Left kidney (tissue), 8 donors: ENCODE measurements at places on chromosomes 4 and X. TPM values are rescaled to one million over a fixed set of nuclear protein-coding genes. Genes with fewer than 3 reads are reported as not detected.
A peak's percentile ranks its signal among the peaks of the same experiment; 100 is the strongest.

DNA sequence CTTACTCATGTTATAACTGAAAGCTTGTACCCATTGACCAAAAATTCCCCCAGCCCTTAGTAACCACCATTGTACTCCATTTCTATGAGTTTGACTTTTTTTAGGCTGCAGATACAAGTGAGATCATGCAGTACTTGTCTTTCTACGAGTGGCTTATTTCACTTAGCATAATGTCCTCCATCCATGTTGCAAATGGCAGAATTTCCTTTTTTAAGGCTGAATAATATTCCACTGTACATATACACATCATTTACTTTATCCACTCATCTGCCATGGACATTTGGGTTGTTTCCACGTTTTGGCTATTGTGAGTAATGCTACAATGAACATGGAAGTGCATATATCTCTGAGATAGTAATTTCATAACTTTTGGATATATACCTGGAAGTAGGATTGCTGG lies 10.4 kb downstream of the RBM3 start:
- no peak for DNase-seq

GRCh38 chrX:13009273-13009672 lies 34.4 kb downstream of the TMSB4X start:
- DNase-seq: no peak

DNA sequence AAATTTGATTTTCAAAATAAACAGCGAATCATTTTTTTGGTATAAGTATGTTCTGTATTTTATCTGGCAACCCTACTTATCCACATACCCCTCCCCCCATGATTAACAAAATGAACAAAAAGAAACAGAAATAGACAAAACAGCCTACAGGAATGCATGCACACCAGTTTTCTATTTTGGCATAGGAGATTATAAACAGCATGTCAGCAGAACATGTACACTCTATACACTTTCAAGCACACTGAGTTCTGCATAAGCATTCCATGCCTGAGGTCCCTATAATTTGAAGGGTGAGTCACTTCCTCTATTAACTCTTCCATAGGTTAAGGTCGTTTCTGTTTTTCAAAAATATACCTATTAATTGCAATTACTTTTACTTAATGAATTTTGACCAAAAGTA lies 28.0 kb upstream of the ZNF280C start:
- no peak for DNase-seq

GRCh38 chr4:172202480-172203076 lies 389.4 kb downstream of the GALNTL6 start:
- peak; percentile 3 for DNase-seq

DNA sequence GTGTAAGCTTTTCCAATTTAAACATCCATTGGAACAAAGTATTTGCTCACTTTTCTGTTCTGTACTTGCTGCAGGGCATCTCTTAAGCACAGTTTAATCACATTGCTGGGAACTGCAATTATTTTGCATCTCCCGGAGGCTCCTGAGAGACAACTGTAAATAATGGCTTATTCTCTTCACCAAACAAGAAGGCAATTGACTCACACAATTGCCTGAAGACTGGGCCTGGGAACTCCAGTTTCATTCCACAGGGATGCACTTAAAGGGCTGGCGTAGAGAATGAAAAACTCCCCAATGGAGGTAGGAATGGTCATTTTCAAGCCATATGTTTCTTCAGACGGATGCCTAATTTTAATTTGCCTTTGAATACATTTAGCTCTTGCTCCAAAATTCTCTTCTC lies 29.5 kb downstream of the TFDP3 start:
- DNase-seq: no peak

- DNase-seq: no peak
Observed at GRCh38 chr4:128483816-128484215, 196.2 kb upstream of the PGRMC2 start.

- DNase-seq: no peak
Observed at GRCh38 chrX:139113708-139114107, 402.2 kb upstream of the FGF13 start.

- DNase-seq: no peak
Observed at GRCh38 chr4:157217708-157218107, 2.8 kb upstream of the GRIA2 start.

GRCh38 chr4:170374770-170375169 lies 285.0 kb upstream of the AADAT start:
- DNase-seq: no peak

DNA sequence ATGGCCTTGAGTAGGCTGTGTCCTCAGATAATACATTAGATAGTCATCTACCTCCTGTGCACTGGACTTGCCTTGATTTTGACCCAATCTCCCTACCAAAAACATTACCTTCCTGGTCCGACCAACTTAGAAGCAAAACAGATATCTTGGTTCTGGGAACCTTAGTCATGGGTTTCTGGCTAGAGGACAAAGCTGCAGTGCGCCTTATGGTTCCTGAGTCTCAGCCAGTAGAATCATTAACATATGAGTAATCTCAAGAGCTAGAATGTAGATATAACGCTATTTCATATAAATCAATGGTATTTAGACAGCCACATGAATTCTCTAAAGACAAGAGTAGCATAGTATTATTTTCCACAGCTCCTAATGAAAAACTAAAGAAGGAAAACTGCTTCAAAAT lies 83.1 kb downstream of the GRIA3 start:
- DNase-seq: no peak

GRCh38 chr4:162241857-162242256 lies 78.1 kb upstream of the FSTL5 start:
- no peak for DNase-seq

- DNase-seq: no peak
Observed at GRCh38 chrX:115665122-115665521, 104.1 kb downstream of the PLS3 start.

DNA sequence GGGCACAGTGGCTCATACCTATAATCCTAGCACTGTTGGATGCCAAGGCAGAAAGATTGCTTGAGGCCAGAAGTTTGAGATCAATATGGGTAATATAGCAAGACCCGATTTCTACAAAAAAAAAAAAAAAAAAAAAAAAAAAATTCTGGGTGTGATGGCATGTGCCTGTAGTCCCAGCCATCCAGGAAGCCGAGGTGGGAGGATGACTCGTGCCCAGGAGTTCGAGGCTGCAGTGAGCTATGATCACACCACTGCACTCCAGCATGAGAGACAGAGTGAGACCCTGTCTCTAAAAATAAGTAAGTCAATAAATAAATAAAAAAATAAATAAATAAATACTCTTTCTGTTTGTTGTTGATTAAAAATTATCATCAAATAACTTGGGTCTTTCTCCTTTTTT lies 62.4 kb upstream of the BMPR1B start:
- DNase-seq: no peak

GRCh38 chrX:19070555-19070994 lies 51.7 kb downstream of the ADGRG2 start:
- no peak for DNase-seq

DNA sequence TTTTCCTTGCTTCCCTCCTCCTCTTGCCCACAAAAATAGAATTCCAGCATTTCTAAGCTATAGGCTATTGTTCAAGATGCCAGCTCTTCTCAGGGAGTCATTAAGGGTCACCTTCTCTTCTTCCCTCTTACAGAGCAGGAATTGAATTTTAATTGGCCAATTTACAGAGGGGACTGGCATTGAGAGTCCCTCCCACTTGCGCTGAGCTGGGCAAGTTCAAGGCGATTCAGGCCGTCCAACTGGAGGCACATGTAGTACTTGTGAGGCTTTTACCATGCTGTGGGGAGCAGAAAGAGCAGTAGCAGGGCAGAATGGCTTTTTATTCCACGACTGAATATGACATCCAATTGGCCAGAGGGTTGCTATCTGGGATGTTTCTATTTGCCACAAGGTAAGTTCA lies 181.9 kb downstream of the SOWAHB start:
- no peak for DNase-seq

DNA sequence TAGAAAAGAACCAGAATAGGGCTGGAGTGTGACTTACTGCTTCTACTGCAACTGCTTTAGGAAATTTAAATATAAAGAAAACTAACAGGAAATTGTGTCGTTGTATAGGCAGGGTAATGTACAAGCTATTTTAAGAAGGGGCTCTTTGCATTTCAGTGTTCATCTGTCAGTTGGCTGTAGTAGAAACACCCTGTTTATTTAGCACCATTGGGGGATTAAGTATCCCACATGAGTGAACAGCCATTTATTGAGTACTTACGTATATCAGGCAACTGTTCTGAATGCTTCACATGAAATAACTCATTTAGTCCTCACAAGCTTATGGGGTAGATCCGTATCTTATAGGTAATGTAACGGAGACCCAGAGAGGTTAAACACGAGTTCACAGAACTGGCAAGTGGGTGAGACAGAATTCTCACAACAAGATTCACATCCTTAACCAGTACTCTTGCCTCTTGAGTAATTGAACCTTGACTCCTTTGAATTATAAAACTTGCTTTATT lies 23.9 kb downstream of the STIM2 start:
- DNase-seq: no peak

GRCh38 chr4:186027405-186027804 lies 41.6 kb upstream of the TLR3 start:
- DNase-seq: no peak

DNA sequence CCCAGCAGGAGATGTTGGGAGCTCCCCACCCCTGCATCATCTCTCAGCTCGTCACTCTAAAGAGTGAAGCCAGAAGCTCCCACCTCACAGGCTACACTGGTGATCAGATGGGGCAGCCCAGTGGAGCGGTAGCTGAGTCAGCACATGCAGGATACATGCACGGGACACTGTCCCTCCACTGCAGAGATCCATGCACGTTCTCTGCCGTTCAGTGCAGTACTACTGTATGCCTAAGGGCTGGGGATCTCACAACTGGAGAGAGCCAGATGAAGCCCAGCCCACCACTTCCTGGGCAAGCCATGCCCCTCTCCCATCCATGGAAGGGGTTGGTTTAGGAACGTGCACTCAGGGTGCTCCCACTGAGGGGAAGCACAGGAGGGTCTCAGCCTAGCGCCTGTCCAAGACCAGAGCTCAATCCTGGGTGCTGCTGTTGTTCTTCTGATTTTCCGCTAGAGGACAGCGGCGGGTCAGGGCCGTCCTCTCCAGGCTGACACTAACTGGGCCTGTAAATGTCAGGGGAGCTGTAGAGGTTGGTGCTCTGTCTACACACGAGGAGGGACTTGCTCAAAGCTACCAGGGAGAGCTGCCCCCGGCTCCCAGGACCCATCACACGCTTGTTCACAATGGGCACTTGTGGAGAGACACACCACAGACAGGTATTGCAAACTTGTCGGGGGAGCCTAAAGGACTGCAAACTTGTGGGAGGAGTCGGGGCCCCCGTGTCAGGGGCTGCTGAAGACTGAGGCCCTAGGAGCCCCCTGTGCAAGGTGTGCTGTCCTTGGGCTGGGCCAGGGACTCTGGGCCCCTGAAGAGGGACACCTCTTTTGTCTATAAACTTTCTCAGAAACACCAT lies 18.2 kb upstream of the ABLIM2 start:
- no peak for DNase-seq

- DNase-seq: no peak
Observed at GRCh38 chr4:119744580-119744979, 116.0 kb upstream of the PDE5A start.

GRCh38 chr4:145635630-145636029 lies 16.4 kb downstream of the MMAA start:
- DNase-seq: no peak

GRCh38 chr4:39166177-39166576 lies 16.2 kb upstream of the WDR19 start:
- DNase-seq: no peak

DNA sequence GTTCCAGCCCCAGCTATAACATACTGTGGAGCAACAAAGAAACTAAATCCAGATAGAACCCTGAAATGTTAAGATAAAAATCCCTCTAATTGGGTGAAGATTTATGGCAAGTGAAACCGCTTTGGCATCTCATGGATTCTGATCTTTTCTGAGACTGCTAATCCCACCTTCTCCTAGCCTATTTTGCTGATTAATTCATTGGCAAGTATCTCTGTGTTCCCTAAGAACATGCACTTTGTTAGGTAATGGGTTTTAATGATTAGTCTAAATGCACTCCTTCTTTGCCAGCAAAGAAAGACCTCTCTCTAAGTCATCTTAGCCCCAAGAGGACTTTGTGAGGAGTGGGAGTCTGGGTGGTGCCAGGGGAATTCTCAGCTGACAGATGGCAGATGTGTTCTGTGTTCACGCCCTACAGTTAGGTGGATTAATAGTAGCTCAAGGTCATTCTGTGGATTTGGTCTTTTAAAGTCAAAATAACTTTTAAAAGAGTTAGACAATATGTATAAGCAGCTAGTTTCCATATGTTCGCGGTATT lies 171.3 kb downstream of the UNC5C start:
- DNase-seq: no peak

DNA sequence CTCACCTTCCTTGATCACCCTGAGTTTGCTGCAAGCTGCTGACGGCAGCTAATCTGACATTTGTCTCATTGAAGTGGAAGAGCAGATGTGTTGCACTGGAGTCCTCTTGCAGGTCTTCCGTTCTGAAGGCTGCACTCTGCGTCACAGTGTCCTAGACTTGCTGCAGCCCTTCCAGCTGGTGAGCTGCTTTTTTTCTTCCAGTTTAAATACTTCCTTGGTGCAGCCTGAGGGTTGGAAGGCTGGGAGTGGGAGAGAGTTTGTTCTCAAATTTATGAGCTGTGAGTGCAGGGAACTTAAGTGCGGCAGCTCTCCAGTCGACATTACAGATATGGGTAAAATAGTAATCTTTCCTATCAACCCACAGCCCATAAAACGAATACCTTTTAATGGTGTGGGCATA lies 303.6 kb upstream of the FAT1 start:
- DNase-seq: no peak

DNA sequence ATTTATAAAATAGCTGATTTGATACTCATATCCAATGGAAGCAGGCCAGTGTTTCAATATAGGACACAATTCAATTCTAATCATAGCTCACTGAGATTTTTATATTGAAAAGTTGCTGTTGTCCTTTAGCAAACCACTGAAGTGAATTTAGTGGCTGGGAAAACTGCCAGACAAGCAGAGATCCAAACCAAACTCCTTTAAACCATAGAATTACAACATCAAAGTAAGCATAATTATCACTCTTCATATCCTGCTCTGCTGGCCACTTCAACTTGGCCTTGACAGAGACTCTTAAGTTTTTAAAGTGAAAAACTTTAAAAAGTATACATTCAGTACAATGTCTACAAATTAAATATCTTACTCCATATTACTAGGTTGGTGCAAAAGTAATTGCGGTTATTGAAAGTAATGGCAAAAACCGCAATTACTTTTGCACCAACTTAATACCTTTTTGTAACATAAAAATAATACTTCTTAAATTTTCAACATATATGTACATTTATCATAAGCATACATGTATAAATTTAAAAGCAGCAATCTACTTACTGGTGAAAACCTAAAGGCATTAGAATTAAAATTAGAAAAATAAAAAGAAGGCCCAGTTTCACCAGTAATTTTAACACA lies 433.0 kb downstream of the PCDH10 start:
- no peak for DNase-seq

- no peak for DNase-seq
Observed at GRCh38 chr4:104915864-104916263, 230.8 kb upstream of the TET2 start.

TMEM271 gene
- polyA plus RNA-seq: not detected

COX7B2 gene
- polyA plus RNA-seq: not detected

DOK7 gene
- polyA plus RNA-seq: 1.5 TPM

PPP4R3C gene
- not detected for polyA plus RNA-seq

FAT4 gene
- 35.3 TPM for polyA plus RNA-seq
